ENCODE measurements at places on chromosomes 3 and 15.

DNA sequence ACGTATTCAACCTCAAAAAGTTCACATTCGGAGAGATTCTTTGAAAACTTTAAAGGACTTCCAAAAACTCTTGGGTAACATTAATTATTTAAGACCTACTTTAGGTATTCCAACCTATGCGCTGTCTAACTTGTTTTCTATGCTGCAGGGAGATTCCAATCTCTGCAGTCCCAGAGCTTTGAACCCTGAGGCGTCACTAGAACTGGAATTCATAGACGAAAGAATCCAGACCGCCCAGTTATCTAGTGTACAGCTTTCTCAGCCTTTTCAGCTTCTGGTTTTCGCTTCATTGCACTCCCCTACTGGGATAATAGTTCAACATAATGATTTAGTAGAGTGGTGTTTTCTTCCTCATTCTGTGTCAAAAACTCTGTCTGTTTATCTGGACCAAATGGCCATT, 711.3 kb downstream of the ROBO1 start:
- no peak for DNase-seq

GRCh38 chr3:178802993-178803693, 266.9 kb downstream of the KCNMB2 start:
- peak; percentile 12 for DNase-seq

DNA sequence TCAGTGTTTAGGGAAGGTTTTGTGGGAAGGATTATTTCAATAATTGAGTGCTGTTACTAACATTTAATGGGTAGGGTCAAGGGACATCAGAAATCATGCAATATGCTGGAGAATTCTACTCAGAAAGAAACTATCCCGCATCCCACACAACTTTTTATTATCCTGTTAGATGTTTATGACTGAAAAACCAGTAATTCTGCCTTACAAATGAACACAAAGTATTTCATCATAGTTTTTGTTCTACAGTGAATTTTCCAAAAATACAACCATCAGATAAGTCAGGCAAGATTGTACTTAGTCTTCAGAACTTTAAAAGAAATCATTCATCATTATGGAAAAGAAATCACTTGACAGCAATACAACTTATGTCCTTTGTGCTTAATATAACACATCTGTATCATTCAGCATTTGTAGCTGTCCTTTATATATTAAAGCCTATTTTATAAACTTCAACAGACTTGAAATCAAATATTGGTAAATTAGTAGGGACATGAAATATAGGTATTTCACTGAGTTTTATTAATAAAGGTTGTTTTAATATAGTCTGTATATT, 61.9 kb downstream of the TRPM7 start:
- DNase-seq, result no peak

- no peak for DNase-seq
Measured at GRCh38 chr3:185701611-185702261, 115.6 kb downstream of the SENP2 start.

GRCh38 chr3:52393131-52393807, 51.6 kb downstream of the SEMA3G start:
- DNase-seq, result no peak

- no peak for DNase-seq
Measured at GRCh38 chr15:44735482-44736180, 697 bp upstream of the TRIM69 start.

DNA sequence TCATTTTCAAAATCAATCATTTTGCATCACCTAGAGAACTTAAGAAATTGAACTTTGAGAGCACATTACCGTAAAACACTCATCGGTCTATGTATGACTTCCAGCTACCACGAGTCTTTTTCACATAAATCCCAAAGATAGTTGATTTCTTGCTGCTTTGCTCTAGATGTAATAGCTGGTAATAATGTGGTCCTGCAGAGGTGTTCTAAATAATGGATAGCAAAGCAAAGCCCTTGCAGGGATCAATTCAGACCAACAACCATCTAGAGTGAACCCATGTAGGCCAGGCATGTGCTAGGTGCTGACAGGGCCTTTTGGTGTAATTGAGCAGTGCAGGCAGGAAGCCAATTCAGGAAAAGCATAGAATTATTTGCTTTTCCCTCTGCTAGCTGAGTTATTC, 26.1 kb upstream of the C3orf80 start:
- DNase-seq, result no peak

DNA sequence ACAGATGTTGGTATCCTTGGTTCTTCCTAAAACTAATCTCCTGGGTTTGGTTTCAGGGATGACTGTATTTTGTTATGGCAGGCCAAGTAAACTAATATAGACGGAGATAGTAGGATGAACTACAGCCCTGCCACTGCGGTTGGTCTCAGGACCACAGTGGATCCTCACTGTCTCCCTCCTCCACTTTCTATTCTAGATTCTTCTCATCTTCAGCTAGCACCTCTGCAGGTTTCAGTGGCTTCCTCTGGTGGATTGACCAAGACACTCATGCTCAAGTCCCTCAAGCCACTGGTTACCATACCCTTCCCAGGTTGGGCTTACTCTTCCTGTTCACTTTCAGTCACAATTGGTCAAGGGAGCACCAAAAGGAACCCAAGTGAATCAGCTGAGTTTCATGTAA, 71.1 kb upstream of the CLDN18 start:
- DNase-seq, result no peak

DNA sequence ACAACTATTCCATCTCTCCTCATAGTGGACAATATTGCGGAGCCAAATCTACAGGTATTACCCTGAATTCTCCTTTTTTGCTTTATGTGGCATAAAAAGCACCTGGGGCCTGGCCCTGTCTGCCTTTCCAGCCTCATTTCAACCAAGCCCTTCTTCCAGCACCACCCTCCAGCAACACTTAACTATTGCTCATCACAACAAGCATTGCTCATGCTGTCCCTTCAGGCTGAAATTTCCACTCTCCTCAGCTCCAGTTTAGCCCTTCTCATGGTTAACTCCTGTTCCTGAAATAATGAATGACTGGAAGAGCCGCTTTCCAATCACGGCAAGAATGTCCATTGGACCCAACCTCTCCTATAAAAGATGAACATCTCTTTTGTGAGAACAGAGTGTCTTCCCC, 107.4 kb downstream of the P2RY1 start:
- DNase-seq, result no peak

- peak; percentile 44 for DNase-seq
Measured at GRCh38 chr3:124676236-124676635, 54.0 kb upstream of the UMPS start.

- no peak for DNase-seq
Measured at GRCh38 chr15:39969002-39969394, 35.1 kb downstream of the EIF2AK4 start.

- peak; percentile 39 for DNase-seq
Measured at GRCh38 chr3:179149406-179149867, 1.3 kb downstream of the PIK3CA start.

DNA sequence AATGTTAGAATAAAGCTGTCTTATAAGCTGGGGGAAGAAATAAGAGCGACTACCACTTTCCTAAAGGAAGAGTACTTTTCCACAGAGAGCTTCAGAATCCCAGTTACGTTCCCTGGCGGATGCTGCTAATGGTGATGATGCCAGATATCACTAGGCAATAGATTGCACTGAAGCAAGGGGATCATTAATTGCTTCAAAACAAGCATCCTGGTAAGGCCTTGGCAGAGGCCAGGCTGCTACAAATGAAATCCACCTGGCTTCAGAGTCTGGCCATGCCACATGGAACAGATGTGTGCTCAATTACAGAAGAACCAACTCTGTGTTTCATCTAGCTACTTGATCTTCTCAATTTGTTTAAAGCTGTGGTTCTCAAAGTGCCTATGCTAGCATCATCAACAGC, 129.2 kb upstream of the IL12A start:
- no peak for DNase-seq

DNA sequence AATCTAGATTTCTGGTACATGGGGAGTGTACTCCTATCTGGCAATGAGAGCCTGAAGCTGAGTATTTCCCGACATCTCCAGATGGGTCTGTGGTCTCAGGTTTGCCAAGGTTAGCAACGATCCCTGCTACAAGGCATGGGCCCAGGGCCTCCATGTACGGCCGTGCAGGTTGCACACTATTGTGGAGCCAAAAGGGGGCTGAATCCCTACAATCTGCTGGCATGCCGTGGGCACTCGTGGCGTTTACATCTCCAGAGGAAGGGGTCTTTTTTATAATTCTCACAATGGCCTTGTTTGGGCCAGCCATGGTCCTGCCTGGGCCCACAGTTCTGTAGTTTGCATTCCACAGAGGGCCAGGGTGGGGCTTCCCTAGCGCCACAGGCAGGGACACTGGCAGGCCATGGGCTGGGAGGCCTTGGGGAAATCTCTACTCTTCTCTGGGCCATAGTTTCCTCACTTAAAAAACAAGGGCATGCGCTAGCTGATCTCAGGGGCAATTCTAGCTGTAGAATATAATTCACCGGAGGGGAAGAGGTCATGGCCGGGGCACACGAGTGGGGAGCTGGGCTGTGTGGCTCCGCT, 68.9 kb upstream of the TLE3 start:
- no peak for DNase-seq

DNA sequence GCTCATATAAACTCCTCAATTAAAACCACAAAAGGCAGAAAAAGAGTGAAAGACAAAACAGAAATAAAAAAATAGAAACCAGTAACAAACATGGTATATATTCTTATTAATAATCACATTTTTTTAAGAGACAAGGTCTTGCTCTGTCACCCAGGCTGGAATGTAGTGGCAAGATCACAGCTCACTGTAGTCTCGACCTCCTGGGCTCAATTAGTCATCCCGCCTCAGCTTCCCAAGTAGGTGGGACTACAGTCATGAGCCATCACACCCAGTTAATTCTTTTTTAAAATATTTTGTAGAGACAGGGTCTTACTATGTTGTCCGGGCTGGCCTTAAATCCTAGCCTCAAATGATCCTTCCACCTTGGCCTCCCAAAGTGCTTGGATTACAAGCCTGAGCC, 37.1 kb downstream of the FAM240A start:
- DNase-seq, result peak; percentile 59

- DNase-seq, result no peak
Measured at GRCh38 chr15:74129586-74130154, 716 bp upstream of the ISLR2 start.

GRCh38 chr3:13294442-13295351, 125.4 kb downstream of the NUP210 start:
- no peak for DNase-seq

GRCh38 chr3:126417981-126418530, 23.3 kb downstream of the CFAP100 start:
- DNase-seq, result no peak

GRCh38 chr15:54481819-54482218, 503.6 kb downstream of the UNC13C start:
- no peak for DNase-seq

GRCh38 chr15:29800491-29801366, 21.5 kb downstream of the TJP1 start:
- DNase-seq, result no peak

DNA sequence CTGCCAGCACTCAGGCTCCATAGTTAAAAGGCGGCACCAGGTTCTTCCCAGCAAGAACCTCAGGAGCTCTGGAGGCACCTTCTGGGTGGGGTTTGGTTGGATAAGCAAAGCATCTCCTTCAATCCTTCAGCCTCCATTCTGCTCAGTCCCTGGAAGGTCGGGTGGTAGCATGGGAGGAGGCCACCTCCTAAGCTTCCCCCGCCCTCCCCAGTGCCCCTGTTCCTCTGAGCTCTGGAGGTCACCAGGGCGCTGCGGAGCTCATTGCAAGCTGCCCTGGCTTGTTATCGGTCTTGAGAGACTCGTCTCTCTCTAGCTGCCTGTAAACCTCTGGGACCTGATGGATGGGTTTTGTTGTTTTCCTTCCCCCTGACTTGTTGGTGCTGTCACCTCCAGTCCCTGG, 124.8 kb downstream of the RPLP1 start:
- no peak for DNase-seq

GRCh38 chr15:85525755-85526154, 145.4 kb downstream of the AKAP13 start:
- no peak for DNase-seq

DNA sequence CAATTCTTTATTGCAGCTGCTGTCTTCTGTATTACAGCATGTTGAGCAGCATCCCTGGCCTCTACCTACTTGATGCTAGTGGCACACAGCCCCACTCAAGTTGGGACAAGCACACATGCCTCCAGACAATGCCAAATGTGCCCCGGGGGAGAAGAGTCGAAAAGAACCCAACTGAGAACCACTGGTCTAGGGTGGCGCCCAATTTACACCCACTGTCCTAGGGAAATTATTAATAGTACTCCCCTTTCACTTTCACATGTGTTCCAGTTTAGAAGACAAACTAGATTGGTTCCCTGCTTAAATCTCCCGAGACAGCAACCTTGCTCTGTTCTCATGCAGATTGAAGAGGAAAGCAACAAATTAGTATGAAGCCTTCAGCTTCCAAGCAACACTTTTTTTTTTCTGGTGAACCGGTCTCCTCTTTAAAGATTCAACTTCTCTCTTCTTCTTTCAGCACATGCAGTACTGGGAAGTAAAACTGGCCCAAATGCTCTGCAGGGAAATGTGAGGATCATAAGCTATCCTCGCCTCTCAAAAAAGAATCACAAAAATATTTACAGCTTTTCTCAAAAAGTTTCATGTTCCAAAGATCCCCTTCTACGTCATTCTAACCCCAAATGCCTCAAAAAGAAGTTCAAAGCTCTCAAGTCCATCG, 823.9 kb upstream of the CFAP20DC start:
- DNase-seq, result no peak

DNA sequence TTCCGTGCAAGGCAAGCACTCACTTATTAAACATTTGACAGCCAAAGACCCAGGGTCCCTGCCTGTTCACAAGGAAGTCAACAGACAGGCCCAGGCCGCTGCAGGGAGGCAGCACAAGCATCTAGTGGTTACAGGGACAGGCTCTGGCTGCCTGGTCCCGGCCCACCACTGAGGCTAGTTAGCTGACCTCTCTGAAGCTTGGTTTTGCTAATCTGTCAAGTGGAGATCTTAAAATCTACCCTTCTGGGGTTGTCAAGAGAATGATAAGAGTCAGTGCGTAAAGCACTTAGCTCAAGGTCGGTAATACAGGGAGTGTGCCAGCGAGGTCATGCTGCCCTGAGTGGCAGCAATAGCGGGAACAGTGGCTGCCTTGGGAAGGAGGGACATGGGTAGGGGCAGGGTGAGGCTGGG, 6.0 kb downstream of the GNB5 start:
- DNase-seq, result no peak

All from EL (cell line).